ENCODE measurements at places on chromosomes 1 and 21.

DNA sequence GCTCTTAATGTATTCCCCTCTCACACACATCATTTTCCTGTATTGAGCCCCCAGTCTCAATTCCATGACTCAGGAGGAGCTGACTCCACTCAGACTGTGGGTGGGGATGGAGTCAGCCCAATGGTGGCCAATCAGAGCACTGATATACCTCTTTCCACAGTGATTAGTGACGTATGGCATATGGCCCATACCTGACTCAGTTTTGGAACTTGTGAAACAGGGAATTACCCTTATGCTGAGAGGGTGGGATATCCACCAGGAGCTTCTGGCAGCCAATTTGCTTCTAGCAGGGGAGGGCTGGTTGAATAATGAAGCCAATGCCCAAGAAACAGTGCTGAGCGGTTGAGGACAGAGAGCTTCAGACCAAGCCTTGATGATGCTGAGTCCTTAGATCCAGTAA is 86.4 kb upstream of the SPATA6 start:
- DNase-seq = no peak

DNA sequence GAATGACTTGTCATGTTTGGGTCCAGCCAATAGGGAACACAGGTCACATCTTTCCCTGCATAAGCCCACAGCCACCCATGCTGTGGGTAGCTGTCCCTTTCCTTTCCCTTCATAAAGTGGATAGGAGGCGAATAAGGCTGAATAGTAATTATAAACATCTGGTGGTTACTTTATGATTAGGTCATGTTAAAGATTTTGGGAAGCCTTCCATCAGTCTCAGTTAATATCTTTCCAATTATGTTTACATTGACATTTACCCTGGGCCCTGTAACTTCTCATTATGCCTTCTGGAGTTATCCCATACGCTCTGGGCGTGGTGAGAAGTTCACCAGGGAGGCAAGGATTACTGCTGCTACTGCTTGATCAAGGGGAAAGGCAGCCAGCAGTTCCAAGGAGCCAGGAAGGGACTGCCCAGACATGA is 197.2 kb downstream of the HLX start:
- DNase-seq = no peak

GRCh38 chr1:97877307-97877706 is 43.5 kb downstream of the DPYD start:
- DNase-seq = no peak

DNA sequence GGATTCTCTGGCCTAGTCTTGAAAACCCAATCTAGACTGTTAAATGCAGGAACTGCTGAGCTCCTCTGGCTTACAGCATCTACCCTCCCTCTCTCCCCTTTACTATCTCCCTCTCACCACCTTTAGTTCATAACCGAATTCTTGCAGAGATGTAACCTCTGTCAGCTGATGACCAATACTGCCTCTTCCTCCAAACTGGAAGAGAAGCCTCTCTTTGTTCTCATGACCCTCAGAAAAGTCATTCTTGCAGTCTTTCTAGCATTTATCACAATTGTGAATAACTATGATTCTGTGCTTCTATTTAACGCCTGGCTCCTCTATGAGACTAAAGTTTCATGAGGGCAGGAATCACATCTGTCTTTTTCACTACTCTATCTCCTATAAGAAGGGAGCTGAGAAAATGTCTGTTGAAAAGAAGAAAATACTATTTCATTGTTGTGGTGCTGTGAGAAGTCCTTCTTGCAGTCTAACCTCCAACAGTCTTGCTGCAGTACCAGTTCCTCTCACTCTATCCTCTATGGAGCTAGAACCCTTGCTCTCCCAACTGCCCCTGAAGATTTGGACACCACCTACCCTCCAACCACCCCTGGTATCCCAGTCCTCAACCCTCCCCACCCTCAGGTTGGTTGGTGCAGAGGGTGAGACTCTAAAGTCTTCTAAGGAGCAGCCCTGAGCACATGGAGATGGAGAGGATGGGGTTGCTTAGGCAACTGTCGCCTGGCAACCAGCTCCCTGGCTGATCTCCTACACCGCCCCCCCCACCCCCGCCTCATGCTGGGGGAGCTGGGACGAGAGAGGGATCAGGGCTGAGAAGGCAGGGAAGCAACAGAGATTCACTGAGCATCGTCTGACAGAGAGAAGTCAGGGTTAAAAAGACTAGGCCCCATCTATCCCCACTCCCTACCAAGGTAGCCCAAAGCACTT is 13.9 kb downstream of the MEF2D start:
- DNase-seq = no peak

- no peak for DNase-seq
Measured at GRCh38 chr1:19622204-19622603, 21.9 kb upstream of the NBL1 start.
